ENCODE measurements at places on chromosomes 12 and 14.

GRCh38 chr14:104799244-104800014 is 1.5 kb upstream of the ZBTB42 start:
- DNase-seq = peak; percentile 2

DNA sequence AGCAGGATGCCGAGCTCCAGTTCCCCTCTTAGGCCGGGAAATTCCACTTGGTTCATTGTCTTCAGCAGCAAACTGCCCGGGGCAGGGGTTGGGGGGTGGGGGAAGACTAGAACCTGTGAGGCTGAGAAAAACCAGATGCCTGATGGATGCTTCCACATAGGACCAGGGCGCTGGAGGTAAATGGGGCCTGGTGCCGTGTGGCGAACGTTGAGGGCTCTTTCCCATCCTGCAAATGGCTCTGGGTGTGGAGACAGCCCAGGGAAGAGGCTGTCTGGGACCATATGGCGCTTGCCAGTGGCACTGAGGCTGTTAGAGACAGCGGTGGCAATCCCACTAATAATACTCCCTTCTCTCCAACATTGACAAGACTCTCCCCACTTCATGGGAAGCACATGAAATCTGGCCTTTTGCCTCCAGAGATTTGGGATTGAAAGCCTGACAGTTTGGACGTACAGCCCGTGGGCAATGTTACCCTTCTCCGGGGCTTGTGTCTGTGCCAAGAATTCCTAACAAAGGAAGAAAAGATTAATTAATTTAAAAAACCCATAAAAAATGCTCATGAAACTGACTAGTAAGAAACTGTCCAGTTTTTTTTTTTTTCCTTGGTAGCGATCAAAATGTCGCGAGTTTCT is 44.5 kb downstream of the MAP1LC3B2 start:
- DNase-seq = no peak

DNA sequence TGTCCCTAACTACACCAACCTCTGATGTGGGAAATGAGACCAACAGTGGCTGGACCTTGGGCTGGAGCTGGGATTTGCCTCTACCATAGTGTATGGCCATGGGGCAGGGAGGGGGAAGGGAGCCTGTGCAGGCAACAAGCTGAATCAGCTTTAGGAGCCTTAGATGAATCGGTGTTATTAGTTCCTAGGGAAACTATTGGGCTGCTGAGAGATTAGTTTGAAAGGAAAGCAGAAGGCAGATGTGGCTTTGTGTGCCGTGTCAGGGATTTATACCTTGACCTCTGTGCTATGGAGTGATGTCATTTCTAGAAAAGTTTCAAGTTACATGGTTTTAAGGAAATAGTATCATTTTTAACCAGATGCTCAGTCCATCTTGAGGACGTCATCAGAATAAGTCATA is 19.5 kb upstream of the GAS2L3 start:
- DNase-seq = no peak

GRCh38 chr12:17802657-17803641 is 287.0 kb downstream of the RERGL start:
- DNase-seq = peak; percentile 26

DNA sequence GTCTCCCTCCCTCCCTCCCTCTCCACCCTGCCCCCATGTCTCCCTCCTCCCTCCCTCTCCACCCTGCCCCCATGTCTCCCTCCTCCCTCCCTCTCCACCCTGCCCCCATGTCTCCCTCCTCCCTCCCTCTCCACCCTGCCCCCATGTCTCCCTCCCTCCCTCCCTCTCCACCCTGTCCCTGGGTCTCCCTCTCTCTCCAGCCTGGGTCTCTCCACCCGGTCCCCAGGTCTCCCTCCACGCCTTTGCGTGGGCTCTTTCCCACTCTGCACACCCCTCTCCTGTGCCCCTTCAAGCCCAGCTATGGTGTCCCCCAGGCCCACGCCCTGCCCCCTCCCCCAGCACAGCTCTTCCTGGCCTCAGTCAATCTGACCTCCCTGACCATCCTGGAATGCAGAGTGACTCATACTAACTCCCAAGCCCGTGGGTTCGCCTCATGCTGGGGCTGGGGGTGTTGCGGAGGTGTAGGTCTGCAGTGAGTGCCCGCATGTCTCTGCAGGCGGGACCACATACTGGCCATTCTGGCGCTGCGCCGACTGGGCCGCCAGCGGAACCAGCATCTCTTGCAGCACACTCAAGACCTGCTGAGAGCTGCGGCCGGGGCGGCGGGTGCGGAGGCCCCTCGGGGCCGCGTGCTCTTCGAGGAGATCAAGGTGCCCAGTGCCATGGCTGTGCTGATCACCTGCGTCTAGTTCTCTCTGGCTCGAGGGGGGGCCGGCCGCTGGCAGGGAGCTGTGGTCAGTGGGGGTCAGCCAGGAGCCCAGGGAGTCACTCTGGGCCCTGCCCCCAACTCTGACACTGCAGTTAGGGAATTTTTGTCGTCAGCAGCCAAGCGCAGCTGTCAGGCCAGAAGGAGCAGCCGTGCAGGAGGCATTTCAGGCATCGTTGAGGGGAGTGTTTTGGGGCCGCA is 13.5 kb upstream of the TNFAIP2 start:
- peak; percentile 70 for DNase-seq

- DNase-seq = peak; percentile 42
These were observed at the start of gene ITGA7 for GRCh38 chr12:55707841-55708694. Gene ITGA7 (minus strand): TSS chr12:55707904. CDS start chr12:55707682, 222 bp downstream.

- DNase-seq = peak; percentile 59
These were observed at the start of gene STAT6 for GRCh38 chr12:57111031-57111734. Gene STAT6 (minus strand): TSS chr12:57111362. CDS start chr12:57108278, 3,084 bp downstream.

DNA sequence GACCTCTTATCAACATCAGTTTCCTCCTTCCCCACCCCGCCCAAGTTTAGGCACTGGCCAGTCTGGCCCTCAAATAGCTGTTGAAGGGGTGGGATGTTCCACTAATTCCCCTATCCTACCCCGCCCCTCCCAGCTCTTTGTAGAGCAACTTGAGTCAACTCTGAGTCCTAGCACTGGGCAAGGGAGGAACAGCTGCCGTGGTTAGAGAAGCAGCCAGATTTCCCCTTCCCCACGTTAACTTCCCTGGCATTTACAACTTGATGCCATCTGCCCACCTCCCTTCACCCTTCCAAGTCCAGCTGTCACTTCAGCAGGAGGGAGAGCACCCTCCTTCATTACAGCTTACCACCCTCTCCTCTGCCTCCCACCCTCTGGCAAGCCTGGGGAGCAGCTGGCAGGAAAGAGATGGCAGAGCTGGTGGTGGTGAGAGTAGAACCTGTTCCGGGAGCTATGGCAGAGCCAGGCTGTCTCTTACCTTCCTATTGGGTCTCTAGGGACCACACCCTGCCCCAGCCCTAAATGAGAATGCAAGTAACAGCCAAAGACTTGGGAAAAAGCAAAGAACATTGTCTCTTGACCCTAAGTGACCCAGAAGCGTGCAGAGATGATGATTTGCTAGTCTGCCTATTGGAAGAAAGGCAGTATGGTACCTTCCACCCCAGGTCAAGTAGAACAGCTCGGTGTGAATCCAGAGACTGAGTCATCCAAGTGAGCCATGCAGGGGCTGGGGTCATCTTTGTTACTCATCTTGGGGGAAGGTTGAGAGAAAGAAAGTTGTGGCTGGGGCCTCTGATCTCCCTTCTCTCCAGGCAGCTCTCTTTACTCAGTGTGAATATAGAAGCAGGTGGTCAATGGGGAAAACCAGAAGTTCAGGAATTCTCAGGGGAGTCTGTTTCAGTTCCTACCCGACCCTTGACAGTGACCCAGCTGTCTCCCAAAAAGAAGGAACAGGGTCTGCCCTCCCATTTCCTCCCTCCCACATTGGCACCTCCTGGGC is 1.5 kb downstream of the BLOC1S1 start:
- peak; percentile 82 for DNase-seq

DNA sequence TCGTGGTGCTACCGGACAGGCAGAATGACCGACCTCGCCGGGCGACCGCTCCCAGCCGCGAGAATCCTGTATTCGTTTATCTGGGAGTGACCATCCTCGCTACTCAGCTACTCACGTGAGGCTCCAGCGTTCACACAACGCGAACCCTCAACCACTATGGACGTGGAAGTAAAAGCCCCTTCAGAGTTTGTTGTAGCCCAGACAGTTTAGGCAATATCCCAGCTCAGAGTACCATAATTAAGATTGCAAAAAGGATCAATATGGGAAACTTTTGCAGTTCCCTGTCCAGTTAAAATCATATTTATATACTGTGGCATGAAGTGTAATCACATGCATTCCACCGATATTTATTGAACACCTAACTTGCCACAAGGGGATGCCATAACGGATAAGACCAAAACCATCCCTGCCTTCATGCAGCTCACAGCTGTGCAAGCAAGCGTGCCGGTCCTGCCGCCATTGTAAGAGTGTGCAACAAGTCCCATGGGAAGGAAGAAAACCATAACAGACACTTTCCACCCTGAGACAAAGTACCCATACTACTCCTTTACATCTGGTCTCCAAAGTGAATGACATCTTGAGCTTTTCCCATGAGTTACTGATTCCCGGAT is 938 bp upstream of the MAX start:
- peak; percentile 29 for DNase-seq

DNA sequence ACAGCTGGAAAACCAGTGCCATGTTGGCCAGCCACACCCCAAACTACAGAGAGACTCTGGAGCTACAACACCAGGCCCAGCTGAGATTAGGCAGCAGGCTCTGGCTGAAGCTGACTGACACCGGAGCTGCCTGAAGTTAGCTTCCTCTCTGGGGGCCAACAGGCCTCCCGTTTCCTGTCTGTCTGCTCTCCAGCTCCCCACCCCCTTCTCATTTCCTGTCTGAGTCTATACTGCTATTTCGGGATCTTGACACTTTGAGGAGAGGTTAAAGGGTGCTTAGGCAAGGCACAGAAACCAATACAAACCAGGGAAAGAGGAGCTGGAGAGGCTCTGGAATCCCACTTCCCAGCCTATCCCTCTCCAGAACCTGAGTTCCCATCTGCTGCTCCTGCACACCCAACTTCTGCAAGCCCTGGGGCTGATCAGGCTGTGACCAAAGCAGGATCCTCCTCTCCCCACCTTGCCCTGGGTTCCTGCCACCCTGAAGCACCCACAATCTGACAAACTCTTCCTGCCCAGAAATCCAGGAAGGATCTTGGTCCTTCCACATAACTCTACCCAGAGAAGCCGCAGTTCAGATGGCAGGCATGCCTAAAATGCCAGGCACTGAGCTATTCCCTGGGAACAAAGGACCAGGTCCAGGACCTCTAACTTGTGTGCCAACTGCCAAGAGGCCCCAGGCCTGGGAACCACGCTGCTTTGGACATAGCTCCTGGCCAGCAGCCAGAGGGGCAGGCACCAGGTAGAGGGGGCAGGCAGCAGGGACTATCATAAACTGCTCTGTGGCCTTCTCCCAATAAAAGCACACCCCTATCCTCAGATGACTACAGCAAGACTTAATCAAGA is 39.9 kb downstream of the PRPF40B start:
- DNase-seq = peak; percentile 44

DNA sequence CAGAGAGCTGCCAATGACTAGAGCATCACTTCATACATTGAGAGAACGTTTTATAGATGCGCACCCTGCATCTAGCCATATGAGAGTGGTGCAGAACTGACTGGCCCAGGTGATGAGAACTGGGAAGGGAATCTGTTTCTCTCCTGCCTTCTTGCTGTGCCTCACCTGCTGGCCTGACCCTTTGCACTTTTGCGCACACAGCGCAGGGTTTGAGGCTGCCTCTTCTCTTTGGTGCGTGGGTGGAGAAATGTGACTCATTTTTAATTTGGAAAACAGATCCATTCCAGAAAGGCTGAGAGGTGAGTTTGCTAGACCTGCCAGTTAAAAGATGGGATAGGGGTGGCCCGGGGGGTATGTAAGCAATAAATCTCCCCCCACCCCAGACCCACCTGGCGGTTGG is 453 bp upstream of the ESRRB start:
- no peak for DNase-seq

DNA sequence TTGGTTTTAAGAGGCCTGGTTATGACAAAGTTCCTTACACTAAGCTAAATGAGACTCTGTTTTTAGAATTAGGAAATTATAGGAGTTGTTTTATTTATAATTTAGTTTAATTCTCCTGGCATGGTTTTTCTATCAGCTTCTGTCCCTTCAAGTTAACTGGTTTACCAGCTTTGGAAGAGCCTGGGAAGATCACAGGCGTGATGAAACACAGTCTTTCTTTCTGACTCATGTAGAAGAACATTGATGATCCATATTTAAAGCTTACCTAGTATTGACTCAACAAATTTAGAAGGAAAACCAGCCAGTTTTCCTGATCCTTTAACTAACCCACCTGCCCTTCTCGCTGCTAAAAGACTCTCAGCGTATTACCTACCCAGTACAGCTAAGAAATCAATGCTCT is 155.2 kb downstream of the TGFB3 start:
- DNase-seq = peak; percentile 78

DNA sequence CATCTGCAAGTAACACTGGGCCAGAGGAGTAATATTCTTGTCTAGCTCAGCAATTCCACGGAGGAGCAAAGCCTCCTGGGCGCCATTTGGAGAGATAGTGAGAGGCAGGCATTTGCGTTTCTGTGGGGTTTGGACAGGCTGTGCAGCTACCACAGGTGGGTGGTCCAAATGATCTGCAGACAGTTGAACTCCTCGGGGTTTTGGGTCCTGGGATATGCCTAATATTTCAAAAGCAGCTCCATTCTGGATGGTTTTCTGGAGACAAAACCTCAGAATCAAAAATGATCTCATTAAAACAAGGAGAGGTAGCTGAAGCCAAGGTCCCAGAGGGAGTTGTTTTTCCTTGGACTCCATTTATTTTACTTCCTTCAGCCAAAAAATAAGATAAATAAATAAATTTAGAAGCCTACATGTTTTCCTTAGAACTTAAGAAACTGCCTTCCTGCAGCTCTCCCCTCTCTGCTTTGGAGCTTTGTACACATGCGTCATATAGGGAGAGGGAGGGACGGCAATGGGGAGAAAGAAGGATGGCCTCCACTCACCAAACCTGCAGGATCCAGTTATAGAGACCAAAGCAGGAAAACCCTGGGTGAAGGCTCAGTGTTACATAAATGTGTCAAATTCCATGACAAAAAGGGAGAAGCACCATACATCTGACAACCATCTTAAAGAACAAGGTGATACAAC is 227.3 kb upstream of the DAAM1 start:
- no peak for DNase-seq

DNA sequence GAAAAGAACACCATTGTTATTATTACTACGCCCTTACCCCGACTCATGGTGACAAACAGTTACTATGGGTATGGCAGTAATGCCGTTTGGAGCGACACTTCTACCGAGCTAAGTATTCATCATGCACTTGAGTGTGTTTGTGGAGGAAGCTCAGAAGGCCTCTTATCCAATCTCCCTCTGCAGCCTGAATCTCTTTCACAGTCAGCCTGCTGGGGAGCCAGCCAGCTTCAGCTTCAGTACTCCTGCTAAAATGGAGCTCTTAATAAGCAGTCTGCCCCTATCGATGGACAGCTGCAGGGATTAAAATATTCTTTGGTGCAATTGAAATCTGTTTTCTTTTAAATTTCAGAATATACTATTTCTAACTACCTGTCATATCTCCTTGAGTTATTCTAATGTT is 24.7 kb upstream of the ATP5MC2 start:
- peak; percentile 7 for DNase-seq

DNA sequence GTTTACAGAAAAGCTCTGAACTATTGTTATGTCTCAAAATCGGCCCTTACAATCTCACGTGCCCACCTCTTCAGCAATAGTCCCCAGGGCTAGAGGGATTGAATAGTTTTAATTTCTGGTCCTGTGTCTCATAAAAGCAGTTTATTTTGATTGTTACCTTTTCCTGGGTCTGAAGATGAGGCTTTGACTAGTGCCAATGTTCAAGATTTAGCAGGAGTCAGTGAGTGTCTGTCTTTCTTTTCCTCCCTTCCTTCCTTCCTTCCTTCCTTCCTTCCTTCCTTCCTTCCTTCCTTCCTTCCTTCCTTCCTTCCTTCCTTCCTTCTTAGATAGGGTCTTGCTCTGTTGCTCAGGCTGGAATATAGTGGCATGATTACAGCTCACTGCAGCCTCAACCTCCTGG is 24.7 kb upstream of the SOCS2 start:
- DNase-seq = no peak
